ENCODE measurements at places on chromosomes 12 and 14.
A peak's percentile ranks its signal among the peaks of the same experiment; 100 is the strongest.

DNA sequence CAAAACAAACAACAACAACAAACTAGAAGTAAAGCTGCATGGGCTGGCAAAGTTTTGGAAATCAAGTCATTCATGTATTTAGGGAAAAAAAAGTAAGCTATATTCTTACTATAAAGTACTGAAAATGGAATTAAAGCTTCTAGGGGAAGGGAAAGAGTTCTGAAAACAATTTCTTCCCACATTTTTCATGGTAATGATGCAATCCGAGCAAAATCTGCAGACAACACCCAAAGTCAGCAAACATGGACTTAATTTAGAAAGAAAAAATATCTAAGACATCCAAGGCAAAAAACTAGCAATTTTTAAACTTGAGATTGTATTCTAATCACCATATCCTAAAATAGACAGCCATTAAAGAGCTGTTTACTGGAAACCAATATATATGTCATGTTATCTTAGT lies 86.3 kb downstream of the LRP6 start:
- no peak for DNase-seq

DNA sequence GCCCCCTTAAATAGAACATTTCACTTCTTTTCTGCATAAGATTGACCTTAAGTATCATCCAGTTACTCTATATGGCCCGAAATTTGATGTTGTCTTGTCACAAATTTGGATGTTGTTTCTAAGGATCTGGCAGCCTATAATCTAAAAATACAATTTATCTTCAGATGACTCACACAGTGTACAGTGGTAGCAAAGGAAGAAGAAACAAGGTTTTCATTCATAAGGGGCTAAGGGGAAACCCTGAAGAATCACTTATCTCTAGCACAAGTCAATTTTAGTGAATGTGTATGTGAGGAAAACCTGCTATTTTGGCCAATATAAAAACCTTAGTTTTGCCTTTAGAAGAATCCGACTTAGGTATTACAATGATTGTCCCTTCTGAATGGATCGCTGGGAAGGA lies 606.3 kb upstream of the LRFN5 start:
- DNase-seq = no peak

- peak; percentile 3 for DNase-seq
These were observed 27.1 kb downstream of the CLIP1 start for GRCh38 chr12:122395319-122395718.

DNA sequence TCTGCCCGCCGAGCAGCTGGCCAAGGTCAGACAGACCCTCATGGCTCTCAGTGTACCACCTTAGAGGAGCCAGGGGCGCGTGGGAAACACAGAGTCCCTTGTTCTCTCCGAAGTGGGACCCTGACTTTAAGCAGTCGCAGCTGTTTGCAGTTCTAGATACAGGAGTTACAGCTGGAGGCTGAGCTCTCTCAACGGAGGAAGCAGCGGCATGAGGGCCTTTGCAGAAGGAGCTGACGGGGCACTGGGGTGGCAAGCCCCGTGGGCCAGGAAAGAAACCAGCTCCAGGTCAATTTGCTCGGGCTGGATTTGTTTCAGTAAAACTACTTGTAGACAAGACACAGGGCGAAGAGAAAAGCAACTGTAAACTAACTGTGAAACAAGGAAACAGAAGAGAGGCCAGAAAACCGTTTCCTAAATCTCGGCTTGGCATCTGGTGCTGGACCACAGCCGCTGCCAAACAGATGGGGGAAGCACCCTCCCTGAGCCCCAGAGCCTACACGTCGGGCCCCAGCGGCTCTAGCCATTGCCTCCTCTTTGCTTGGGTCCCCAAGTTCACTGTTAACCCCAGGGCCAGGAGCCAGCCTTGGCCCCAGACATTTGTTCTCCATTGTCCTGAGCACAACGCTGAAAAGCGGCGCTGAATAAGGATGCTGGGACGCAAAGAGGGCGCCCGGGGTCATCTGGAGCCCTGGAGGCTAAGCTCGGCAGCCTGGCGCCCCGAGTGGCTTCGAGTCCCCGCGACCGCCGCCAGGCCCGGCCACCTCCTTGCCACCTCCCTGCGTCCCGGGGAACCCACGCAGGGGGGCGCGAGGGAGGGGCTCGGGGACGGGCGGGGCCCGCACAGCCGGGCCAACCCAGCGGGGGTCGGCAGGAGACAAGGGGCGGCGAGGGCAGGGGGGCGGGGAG lies 914 bp upstream of the PACS2 start:
- DNase-seq = no peak

DNA sequence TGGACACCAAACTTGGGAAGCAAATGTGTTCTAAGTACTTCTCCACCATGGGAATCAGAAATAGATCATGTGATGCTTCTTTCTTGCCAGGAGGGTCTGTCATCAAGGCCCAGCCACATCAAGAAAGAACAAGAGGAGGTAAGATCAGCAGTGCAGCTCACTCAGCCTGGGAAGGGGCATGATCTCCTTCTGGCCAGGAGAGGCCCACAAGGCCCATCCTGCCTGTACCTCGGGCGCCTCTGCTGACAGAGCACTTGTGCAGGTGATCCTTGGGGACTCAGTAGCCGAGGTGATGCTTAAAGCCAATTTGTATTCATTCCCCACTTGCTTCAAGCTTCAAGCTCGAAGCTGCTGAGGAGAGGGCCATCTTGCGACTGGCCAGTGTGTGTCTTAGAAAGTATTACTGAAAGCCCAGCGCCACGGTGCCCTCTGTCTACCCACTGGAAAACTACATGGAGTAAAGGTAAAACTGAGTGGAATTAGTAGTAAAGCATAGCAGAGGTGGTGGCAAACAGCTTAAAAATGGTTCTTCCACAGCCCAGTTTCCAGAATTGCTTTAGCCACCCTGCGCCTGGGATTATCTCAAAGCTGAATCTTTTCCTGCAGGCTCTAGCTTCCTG lies 26.2 kb downstream of the RTRAF start:
- DNase-seq = peak; percentile 17

- no peak for DNase-seq
These were observed 399.9 kb upstream of the RGS6 start for GRCh38 chr14:71532344-71532743.

DNA sequence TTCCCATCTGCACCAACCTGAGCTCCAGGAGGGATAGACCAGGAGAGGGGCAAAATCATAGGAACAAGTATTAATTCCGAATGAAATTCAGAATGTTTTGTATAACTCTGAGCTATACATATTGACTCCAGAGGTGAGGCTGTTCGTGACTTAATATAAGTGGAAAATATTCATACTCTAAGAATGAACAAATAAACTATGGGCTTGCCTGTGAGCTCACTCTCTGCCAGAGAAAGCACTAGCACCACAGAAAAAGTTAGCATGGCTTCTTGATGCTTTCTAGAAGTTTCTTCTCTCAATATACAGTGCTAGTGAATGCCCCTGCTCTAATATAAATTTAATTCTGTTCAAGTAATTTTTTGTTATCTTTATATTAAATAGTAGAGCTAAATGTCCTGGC lies 1536.4 kb upstream of the FLRT2 start:
- DNase-seq = no peak

GRCh38 chr12:256225-256624 lies 6.4 kb downstream of the SLC6A13 start:
- DNase-seq = no peak

- DNase-seq = no peak
These were observed 53.6 kb upstream of the ARHGAP5 start for GRCh38 chr14:32023540-32023939.

DNA sequence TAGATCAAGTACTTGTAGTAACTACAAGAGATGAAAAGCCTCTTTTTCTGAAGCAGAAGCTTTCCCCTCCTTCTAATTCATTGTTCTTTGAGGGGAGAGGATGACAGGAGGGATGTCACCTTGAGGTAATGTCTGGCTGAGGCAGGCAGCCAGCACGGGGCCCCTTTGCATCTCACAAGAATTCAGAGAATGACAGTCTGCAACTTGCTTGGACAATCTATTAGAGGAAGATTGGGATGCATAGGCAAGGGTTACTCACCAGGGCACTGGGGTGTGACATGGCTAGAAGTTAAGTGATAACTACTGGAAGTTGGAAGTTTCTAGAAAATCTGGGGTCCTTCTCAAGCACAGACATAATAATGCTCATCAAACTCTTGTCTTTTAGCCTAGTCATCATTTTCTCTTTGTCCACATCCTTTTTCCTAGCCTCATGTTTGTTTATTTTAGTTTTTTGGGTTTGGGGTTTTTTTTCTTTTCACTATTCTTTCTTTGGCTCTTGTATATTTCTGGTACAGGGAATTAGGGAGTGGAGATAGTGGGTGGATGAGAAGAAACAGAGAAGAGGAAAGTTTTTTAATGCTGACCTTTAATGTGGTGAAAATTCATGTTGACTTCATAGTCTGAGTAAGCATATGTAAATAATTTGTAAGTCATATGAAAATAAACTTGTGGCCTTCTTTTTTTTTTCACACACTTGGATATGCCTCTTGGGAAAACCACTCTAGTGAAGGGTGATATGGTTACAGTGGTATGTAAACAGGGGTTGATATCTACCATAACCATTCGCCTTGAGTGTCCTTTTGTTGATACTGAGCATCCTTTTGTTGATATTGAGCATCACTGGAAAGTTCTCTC lies 55.1 kb downstream of the TTLL5 start:
- DNase-seq = no peak

GRCh38 chr14:96065661-96066459 lies 26.7 kb downstream of the C14orf132 start:
- DNase-seq = no peak

DNA sequence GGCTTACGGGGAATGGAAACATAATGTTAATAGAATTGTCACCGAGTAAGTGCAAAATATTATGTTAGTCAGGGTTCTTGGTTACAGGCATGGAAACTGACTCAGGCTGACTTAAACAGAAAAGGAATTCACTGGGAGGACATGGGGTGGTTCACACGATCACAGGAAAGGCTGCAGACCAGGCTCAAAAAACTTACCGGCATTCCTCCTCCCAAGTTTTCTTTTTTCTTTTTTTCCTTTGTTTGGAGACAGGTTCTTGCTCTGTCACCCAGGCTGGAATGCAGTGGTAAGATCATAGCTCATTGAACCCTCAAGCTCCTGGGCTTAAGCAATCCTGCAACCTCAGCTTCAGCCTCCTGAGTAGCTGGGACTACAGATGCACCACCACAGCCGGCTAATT lies 11.9 kb upstream of the UBE2N start:
- no peak for DNase-seq

DNA sequence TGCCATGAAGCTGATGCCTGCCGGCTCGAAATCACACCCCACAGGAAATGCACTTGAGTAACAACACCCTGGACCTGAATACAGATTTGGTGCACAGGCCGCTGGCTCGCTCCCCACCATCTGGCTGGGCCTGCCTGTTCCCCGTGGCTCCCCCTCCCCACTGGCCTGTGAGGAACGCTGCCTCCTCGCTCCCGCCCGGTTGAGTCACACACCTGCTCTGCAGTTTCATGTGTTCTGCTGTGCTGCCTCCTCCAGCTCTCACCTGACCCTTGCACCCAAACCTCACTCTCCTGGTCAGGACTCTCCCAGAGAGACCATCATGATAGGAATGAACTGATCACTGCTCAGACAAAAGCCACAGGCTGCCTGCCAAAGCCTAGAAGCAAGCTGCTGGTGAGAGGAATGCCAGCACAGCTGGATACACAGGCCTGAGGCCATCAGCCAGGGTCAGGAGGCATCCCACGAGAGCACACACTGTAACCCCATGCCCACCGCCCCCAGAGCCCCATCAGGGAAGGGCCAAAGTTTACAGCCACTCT lies 3.8 kb upstream of the SIVA1 start:
- peak; percentile 17 for DNase-seq

DNA sequence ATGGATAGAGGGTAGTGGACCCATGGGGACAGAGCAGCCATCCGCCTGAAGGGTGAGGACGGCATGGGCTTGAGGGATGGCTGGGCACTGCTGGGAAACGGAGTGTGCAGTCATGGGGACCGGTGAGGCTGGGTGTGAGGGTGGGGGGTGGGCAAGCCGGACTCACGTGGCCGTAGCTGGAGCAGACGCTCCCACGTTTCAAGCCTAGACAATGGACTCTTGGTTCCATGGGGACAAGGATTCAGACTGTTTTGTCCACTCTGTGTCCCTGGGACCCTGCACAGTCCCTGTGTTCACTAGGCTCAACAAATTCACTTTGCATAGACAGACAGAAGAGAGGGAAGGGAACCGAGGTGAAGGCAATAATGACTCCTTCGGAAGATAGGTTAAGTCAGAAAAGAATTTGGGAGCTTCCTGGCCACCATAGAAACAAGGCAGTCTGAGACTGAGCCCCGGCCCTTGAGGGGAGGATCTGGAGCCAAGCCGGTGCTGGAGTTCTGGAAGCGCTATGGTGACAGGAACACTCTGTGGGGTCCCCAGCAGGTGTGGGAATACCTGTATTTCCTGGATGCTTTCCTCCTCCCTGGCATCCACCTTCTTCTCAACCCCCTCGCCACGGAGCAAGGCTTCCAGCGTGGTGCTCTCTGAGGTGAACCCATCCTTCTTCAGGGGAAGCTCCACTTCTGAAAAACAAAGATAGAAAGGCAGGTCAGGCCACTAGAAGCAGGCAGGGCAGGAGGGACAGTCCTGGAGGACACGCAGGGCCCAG lies 162.5 kb downstream of the DPF3 start:
- DNase-seq = no peak

GRCh38 chr12:115095073-115095748 lies 411.2 kb upstream of the TBX3 start:
- DNase-seq = no peak

DNA sequence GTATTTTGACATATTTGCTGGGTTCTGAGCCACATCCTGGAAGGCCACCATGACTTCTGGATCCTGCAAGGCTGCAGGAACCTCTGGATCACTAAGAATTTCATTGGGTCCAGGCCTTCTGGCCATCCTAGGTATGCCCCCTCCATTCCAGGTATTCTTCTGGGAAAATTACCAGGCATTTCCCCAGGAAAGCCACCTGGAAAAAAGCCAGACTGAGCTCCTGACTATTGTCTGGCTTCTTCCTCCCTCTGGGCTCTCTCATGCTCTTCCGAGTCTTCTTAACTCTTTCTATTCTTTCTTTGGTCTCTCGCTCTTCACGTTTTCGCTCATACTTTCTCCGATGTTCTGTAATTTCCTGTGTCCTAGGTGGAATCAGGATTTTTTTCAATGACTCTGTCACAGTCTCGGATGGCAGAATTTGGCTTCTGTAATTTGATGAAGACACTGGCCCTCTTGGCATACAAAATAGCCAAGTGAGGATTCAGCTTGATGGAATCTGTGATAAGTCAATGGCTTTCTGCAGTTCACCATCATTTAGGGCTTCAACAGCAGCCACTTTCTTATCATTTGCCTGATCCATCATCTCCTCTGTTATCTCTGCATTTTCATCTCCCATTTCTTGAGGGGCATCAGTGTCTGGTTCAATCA lies 42.6 kb downstream of the ATP23 start:
- no peak for DNase-seq
